ENCODE measurements at places on chromosomes 4 and X.

DNA sequence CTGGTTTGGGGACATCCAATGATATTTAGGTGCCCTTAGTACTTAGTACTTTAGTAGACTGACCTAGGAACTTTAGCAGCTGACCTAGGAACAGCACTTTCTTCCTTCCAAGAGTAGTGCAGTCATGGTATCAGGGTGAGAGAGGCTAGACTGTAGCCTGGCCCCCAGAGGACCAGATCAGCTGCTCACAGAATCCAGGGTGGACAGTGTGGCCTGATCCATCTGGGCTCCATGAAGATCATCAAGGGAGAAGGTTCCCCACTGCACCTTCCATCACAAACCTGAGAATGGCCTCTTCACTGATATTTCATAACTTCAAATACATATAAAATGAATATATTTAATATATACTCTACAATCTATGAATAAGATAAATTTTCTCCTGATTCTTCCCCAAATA is 59.0 kb upstream of the TLR3 start:
- no peak for DNase-seq

GRCh38 chrX:120299928-120300327 is 11.3 kb downstream of the TMEM255A start:
- no peak for DNase-seq

- peak; percentile 65 for DNase-seq
Measured at GRCh38 chr4:76251441-76252270, at the start of gene FAM47E. TSS of gene FAM47E (plus strand) at chr4:76251721. CDS start at chr4:76251747, 26 bp downstream.

- no peak for DNase-seq
Measured at GRCh38 chrX:141669689-141670088, 28.9 kb downstream of the SPANXD start.

DNA sequence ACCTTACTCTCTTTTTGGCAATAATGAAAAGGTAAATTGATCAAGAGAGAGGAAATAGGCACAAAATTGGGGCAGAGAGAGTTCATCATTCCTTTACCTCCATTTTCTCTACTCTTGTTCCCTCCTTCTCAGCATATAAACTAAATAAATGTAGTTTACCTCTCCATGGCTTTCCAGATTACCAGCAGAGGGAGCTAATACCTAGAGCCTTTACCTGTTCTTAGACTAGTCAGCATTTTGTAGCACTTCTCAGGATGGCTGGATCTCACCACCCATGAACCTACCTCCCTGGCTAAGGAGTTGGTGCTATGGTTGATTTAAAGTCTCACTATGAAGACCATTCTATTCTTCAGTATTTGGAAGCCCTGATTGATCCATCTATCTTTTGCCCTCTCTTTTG is 15.7 kb downstream of the OFD1 start:
- no peak for DNase-seq

DNA sequence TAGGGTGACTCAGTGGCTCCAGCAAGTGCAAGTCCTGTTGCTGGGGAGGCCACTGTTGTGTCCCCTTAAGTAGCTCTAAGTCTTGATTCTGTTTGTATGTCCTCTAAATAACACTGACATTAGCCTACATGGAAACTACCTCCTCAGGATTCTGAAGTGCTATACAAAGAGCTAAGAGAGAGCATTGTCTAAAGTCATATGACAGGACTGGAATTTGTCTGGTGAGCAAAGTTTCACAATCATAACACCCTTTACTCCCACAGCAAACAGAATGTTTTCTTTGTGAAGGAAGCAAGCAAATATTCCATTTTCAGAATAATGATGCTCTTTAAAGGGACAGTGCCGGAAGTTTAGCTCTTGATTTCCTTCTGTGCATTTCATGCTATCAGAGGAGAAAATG is 23.4 kb upstream of the CT47A1 start:
- no peak for DNase-seq

DNA sequence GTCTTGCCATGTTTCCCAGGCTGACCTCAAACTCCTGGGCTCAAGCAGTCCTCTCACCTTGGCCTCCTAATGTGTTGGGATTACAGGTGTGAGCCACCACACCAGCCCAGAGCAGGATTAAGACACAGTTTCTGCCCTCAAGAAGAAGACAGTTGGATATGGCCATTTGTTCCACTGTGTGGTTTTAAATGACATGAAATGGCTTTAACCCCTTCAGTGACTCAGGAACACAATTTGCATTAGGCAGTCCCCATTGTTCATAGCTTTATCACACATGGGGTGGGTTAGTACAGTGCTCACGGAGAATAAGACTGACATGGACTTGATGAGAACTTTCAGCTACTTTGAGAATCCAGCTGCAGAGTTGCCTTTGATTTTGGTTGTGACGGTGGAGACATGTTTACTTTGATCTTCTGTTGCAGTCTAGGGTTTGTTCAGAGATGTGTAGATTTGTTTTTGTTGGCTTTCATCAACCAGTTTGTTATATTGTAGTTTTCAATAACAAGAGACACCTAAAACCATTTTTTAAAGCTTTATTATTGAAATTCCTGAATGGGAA is 60.3 kb downstream of the ARX start:
- no peak for DNase-seq

DNA sequence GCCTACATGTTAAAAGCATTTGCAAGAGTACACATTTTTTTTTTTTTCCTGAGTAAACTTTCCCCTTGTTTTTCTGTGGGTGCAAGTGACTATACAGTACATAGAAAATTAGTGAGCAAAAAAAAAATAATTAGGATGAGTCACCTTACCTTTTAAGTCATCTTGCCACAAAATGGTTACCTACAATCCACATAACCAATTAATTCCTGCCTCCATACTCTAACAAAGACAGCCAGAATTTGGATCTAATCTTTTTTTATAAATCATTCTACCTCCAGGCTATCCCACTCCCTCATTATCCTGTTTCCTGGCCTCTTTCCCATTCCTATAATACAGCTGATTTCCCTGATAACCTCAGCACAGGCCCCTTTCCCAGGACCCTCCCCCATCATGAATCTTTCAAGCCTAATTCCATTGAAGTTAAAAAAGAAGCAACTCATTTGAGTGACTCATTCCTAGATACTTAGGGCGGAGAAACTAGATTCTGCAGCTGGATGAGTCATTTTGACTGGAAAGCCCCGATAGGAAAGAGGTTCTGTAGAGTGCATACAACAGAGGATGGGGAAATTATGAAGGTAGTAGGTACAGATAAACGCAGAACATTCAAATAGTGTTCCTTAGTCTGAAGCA is 128.2 kb downstream of the C4orf51 start:
- DNase-seq: peak; percentile 89

DNA sequence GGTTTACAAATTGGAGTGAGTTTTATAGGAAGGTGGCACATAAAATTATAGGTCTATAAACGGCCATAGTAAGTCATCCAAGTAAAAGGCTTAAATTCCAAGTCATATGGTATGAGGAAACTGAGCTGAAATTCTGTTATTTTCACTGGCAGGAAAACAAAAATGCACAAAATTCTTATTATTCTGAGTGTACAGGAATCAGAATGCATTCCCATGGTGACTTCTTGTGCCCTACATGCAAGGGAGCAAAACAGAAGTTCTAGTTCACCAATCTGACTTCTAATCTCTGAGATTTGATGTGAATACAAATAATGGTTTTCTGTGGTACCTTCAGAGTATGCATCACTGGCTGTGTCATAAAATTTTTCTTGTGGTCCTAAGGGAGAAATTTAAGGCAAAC is 102.9 kb downstream of the CLCN4 start:
- DNase-seq: no peak

DNA sequence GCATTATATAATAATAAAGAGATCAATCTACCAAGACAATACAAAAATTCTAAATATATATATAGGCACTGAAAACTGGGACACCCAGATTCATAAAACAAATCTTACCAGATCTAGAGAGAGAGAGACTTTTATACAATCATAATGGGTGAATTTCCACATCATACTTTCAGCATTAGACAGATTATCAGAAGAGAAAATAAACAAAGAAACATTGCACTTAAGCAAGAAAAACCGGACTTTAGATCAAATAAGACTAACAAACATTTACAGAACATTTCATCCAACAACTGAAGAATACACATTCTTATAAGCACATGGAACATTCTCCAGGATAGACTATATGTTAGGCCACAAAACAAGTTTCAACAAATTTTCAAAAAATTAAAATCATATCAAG is 245.1 kb downstream of the INPP4B start:
- DNase-seq: no peak
